GM12878 (cell line): ENCODE measurements at places on chromosomes 12 and 14. TPM values are rescaled to one million over a fixed set of nuclear protein-coding genes. Genes with fewer than 3 reads are reported as not detected.

GPR132 gene
- 18.8 and 21.7 TPM in 2 replicates for polyA plus RNA-seq

RFLNA gene
- not detected in 2 replicates for polyA plus RNA-seq

PMEL gene
- polyA plus RNA-seq = 0.53 and 2.3 TPM in 2 replicates

DTD2 gene
- 7.2 and 12.4 TPM in 2 replicates for polyA plus RNA-seq

C14orf180 gene
- polyA plus RNA-seq = not detected in 2 replicates

NRL gene
- polyA plus RNA-seq = 0.14 and 2.2 TPM in 2 replicates

TAS2R50 gene
- polyA plus RNA-seq = 0.33 TPM in 1 of 2 replicates, not detected in the other

TDG gene
- polyA plus RNA-seq = 67.8 and 68.8 TPM in 2 replicates

IGFBP6 gene
- 0.80 and 1.2 TPM in 2 replicates for polyA plus RNA-seq

TMEM119 gene
- 0.15 and 0.22 TPM in 2 replicates for polyA plus RNA-seq

GPRC5D gene
- 0.37 TPM in 1 of 2 replicates, not detected in the other for polyA plus RNA-seq

ZBTB42 gene
- polyA plus RNA-seq = 0.10 and 0.23 TPM in 2 replicates

SLC17A8 gene
- polyA plus RNA-seq = not detected in 2 replicates

NRIP2 gene
- polyA plus RNA-seq = 0.40 and 0.42 TPM in 2 replicates

PTPRR gene
- polyA plus RNA-seq = 0.15 and 0.28 TPM in 2 replicates

TMEM132C gene
- polyA plus RNA-seq = not detected in 2 replicates

GPX2 gene
- 0.40 TPM in 1 of 2 replicates, not detected in the other for polyA plus RNA-seq

BEST3 gene
- not detected in 2 replicates for polyA plus RNA-seq

DNAAF2 gene
- 22.4 and 24.7 TPM in 2 replicates for polyA plus RNA-seq

ZFHX2 gene
- polyA plus RNA-seq = 0.59 and 1.1 TPM in 2 replicates

KCNA5 gene
- not detected in 2 replicates for polyA plus RNA-seq

BHLHE41 gene
- polyA plus RNA-seq = not detected in 2 replicates

RNASE2 gene
- not detected in 2 replicates for polyA plus RNA-seq

TCTN1 gene
- polyA plus RNA-seq = 14.9 and 16.7 TPM in 2 replicates

PRH1 gene
- 13.9 and 15.6 TPM in 2 replicates for polyA plus RNA-seq

TMEM260 gene
- polyA plus RNA-seq = 11.3 and 11.7 TPM in 2 replicates

DYNC1H1 gene
- 113 and 122 TPM in 2 replicates for polyA plus RNA-seq

SCN8A gene
- polyA plus RNA-seq = not detected in 2 replicates

SLC38A4 gene
- polyA plus RNA-seq = 0.52 and 0.62 TPM in 2 replicates

P2RX2 gene
- not detected in 2 replicates for polyA plus RNA-seq

INHBE gene
- 0.05 and 0.14 TPM in 2 replicates for polyA plus RNA-seq

C1S gene
- polyA plus RNA-seq = 0.20 and 0.21 TPM in 2 replicates

KRT78 gene
- polyA plus RNA-seq = not detected in 2 replicates

ANKRD33 gene
- polyA plus RNA-seq = not detected in 2 replicates

NFE2 gene
- polyA plus RNA-seq = not detected in 2 replicates

CLEC14A gene
- polyA plus RNA-seq = not detected in 2 replicates

TCL1B gene
- not detected in 2 replicates for polyA plus RNA-seq

PTPRB gene
- 0.09 and 0.13 TPM in 2 replicates for polyA plus RNA-seq

PRICKLE1 gene
- polyA plus RNA-seq = 0.47 and 1.2 TPM in 2 replicates

USP44 gene
- polyA plus RNA-seq = 0.08 and 0.13 TPM in 2 replicates

SYNE3 gene
- 11.6 and 12.1 TPM in 2 replicates for polyA plus RNA-seq

SAMD4A gene
- polyA plus RNA-seq = 0.12 and 0.14 TPM in 2 replicates
